Effector memory CD8-positive, alpha-beta T cell (primary cell): ENCODE measurements at places on chromosomes 4 and X.

- no peak for DNase-seq
Observed at GRCh38 chrX:84318661-84319060, 130.7 kb upstream of the RPS6KA6 start.

- no peak for DNase-seq
Observed at GRCh38 chr4:88549815-88550214, 26.2 kb upstream of the PYURF start.

- DNase-seq: no peak
Observed at GRCh38 chr4:18021470-18021719, 160 bp downstream of the LCORL start.

DNA sequence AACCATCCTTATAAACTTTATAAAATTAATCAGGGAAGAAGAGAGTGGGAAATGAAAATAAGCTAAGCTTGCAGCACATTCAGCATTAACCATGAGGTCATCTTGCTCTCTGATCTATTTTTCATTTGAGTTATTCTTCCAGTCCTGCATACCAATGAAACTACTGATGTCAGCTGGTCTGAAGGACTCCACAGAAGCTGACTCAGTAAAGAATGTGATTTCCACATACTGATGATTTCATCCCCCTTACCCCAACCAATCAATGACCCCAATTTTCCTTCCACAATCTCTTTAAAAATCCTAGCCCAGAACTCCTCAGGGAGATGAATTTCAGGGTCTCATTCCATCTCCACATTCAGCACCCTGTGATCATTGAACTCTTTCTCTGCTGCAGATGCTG lies 18.8 kb upstream of the DSPP start:
- DNase-seq: no peak

DNA sequence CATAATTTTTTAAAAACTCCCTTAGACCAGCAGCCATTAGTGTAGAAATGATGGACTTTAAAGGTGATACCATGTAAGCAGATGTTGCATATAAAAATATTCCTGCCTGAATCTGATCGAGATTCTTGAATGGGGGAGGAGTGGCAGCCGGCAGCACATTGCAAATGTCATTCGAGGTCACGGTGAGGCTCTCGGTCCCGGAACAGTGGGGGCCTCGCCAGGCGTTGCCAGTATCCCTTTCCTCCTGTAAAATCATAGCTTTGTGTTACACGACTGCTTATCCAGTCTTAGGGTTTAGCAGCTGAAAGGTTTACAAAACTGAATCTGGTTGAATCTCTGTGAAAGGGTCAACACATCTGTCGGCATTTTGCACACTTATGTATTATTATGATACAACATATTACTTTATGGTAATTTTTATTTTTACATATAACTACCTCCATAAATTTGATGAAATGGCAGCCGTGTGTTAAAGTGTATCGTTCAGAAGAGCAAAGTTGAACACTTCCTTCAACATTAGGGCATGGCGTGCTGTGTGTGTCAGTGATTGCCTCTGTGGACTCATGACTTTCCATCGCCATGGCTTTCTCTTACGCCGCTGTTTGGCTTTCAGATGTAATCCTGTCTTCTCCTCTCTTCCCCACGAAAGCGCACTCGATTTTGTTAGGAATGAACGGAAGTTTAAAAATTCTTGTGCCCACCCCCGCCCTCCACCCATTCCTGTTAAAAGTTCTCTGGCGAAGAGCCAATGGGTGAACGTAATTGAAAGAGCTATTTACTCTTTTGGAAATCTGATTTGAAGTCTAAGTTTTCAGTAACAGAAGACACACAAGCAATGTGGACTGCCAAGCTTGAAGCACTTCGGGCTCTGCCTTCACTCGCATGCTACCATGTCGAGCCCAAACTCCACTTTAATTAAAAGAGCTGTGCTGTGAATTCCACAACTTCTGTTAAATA lies 114.8 kb downstream of the STOX2 start:
- DNase-seq: no peak

DNA sequence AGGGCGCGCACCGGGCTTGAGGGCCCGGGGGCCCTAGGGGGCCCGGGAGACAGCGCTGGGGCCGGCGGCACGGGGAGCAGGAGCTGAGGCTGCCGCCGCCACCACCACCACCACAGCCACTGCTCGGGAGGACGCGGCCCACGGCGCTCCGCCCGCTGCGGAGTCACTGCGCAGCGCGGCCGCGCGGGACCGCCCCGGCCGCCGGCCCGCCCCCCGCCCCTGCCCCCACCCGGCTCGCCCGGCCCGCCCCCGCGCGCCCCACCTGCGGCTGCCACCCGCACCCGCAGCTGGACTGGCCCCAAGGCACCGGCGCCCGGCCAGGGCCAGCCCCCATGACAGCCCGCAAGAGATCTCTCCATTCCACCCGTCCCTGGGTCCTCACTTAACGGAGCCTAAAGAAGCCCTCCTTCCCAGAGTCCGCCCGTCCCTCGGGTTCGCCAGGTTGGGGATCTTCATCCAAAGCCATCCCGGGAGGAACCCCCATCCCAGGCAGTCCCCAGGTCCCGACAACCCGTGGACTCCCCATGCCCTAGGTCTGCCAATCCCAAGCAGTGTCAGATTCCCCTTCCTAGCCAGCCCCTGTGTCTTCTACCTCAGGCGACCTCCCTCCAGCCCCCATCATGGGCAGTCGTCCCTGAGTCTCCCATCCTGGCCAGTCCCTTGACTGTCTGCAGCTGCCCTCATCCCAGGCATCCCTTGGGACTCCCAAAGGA lies 40.0 kb upstream of the IQSEC2 start:
- no peak for DNase-seq

DNA sequence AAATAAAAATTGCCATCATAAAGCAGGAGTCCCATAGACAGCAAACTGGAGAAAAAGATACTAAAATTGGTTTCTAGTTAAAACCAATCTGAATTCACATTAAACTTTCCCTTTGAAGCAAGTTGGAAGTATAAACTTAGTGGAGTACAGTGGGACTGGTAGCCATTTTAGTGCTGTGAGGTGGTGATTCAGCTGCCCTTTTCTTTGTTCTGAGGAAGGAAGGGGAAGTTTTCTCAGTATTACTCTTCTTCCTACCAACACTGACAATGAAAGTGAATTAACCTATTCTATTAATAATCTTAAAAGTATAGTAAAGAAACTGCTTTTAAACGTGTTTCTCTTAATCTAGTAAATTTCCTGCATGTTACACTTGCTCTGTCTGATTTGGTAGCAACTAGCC lies 36.7 kb downstream of the SLC9A6 start:
- DNase-seq: no peak

GRCh38 chr4:108172231-108172752 lies 3.6 kb upstream of the LEF1 start:
- DNase-seq: no peak

GRCh38 chr4:7134737-7135388 lies 57.5 kb upstream of the SORCS2 start:
- no peak for DNase-seq

DNA sequence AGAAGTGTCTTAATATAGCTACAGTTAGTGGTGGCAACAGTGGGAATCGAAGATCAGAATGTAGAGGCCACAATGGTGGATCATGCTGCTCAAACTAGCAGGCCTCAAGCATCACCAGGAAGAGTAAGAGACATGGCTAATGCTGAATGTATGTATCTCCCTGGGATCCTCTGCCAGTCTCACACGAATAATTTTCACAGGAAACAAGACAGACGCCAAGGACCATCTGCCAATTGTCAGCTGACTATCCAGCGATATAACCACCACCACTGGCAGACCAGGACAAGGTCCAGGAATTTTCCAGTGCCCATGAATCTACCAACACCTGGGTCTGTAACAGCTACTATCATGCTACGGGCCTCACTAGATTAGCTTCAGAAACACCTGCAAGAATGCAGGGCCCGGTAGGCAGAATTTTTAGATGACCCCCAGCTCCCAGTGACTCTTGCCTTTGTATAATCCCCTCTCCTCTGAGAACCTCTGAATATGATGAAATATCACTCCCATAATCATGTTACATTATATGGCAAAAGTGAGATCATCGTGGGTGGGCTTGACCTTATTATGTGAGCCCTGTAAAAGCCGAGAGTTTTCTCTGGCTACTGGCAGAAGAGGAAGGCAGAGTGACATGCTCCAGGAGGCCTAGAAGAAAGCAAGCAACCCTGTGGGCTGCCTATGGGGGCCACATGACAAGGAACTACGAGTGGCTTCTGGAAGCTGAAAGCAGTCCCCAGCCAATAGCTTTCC lies 429.8 kb downstream of the BCOR start:
- no peak for DNase-seq

- no peak for DNase-seq
Observed at GRCh38 chr4:36325499-36325898, 44.1 kb downstream of the DTHD1 start.

DNA sequence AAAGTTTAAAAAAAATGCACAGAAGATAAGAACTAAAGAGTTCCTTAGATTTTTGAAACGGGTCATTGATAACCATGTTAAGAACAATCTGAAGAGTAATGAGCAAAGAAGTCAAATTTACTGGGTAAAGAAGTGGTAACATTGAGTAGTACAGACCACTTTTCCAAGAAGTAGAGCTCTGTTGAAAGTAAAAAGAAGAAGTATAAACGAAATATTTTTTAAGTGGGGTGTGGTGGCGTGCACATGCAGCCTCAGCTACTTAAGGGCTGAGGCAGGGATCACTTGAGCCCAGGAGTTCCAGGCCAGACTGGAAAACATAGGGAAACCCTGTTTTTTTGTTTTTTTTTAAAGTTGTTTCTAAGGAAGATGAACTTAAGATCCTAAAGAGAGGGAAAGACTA lies 68.5 kb downstream of the UBA6 start:
- DNase-seq: no peak

DNA sequence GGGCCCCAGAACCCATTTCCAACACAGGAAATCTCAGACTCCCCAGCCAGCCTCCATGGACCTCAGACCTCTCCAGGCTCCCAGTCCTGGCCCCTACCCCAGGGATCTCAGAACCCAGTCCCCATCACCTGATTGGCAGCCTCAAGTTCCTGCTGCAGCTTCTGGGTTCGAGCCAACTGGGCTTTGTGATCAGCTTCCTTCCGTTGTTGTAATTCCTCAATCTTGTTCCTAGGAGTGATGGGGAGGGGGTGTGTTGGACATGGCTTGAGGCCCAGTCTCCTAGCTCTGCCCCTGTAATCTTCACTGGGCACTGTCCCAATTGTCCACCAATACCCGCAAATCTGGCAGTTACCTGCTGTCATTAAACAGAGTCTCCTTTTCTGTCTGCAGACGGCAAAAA lies 12.6 kb downstream of the GRIPAP1 start:
- no peak for DNase-seq

- no peak for DNase-seq
Observed at GRCh38 chr4:154528869-154529268, 21.3 kb downstream of the PLRG1 start.

DNA sequence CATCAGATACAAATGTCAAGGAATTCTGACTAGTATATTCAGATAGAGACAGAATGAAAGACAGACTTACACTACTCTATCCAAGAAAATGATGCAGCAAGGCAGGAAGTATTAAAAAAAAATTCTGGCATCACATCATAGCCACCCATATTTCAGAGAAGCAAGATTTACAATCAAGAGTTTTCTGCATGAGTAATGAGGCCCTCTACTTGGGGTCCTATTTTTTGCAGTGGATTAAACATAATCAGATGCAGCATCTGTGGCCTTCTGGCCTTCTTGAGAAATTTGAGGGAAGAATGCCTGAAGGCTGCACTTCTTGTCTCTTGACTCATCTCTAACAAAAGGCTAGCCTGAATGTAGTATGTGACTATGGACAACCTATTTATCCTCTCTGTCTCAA lies 48.2 kb upstream of the SLIT2 start:
- no peak for DNase-seq

- no peak for DNase-seq
Observed at GRCh38 chrX:44440006-44440405, 96.5 kb upstream of the EFHC2 start.

- DNase-seq: no peak
Observed at GRCh38 chr4:112978691-112979472, 70.6 kb upstream of the ANK2 start.

GRCh38 chrX:41482154-41482850 lies 35.2 kb downstream of the NYX start:
- no peak for DNase-seq

- DNase-seq: no peak
Observed at GRCh38 chrX:150889131-150889530, 9.3 kb downstream of the CD99L2 start.

DNA sequence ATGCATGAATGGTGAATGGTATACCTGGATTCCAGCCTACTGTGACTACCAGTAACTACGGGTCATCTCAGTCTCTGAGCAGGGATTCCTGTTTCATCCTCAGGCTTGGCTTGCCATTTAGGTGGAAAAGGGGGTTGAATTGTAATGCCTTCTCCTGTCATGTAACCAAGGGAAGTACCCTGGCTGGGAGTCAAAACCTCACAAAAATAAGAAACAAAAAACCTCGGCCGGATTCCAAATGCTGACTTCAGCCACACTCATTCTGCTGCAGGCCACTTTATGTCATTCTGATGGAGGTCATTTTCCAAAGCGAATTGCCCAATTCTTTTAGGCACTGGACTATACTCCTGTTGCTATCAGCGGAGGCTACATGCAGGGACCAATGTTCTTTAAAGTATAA lies 324.7 kb downstream of the LDB2 start:
- DNase-seq: no peak

DNA sequence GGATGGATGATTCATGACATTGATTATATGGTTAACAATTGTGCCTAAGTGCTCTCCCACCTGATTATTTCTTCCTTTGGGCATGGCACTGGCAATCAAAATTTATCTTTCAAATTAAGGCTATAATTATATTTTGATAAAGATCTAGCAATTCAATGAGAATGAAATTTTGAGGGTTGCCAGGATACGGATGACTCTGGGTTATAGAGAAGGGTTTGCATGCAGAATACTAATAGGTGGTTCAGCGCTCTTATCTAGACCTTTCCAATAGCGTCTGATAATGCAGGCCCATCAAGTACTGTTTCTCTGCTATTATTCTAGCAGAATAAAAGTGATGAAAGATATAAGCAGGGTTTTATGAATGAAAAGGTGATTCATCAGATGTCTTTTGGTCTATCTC lies 74.9 kb upstream of the SCML1 start:
- no peak for DNase-seq

GRCh38 chr4:40559585-40560465 lies 69.8 kb downstream of the RBM47 start:
- DNase-seq: no peak

DNA sequence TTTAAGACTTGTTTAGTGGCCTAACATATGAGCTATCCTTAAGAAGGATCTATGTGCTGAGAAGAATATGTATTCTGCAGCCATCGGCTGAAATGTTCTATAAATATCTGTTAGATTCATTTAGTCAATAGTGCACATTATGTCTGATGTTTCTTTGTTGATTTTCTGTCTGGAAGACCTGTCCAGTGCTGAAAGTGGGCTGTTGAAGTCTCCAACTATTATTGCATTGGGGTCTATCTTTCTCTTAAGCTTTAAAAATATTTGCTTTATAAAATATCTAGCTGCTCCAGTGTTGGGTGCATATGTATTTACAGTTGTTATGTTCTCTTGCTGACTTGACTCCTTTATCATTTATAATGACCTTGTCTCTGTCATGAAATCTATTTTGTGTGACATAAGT lies 9.4 kb upstream of the BLTP1 start:
- DNase-seq: no peak

DNA sequence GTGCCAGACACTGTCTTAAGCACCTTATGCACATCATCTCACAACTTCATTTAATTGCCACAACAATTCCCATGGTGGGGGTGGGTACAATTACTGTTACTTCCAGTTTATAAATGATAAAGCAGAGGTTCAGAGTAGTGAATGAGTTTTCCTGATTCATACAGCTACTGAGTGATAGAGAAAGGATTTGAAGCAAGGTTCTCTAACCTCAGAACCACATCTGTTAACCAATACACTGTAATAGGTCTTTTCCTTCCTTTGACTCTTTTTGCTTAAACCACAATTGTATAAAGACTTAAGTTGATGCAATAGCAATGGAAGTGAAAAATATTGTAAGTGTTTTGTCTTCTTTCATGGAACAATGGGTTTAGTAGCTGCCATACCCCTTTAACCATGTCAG lies 43.5 kb upstream of the PAK3 start:
- no peak for DNase-seq
